ENCODE measurements at places on chromosomes 2 and 18.

GRCh38 chr2:229249536-229249935 lies 21.6 kb downstream of the PID1 start:
- no peak for DNase-seq

DNA sequence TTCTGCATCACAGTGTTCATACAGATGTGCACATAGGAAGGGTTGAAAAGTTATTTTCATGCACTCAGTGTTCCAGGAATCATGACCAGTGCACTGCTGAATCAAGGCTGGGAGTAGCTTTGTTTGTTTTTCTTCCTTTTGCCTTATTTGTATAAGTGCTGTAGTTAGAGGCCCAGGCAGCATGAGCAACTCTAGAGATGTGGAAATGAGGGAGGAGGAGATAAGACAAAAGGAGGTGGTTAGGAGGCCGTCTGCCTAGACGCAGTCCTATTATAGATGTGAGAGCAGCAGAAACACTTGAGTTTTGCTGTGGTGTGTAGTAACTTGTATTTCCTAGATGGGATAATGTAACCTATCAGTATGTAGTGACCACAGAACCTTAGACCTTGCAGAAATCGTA lies 264.3 kb upstream of the RASGRP3 start:
- DNase-seq = no peak

GRCh38 chr2:37389989-37390765 lies 45.7 kb downstream of the QPCT start:
- DNase-seq = no peak

GRCh38 chr2:46187112-46187618 lies 110.0 kb upstream of the EPAS1 start:
- no peak for DNase-seq

GRCh38 chr2:177397481-177398289 lies 5.1 kb downstream of the AGPS start:
- DNase-seq = no peak

- DNase-seq = no peak
Measured at GRCh38 chr18:68893354-68893753, 95.5 kb downstream of the CCDC102B start.

GRCh38 chr2:187362151-187362550 lies 85.9 kb downstream of the CALCRL start:
- DNase-seq = no peak

DNA sequence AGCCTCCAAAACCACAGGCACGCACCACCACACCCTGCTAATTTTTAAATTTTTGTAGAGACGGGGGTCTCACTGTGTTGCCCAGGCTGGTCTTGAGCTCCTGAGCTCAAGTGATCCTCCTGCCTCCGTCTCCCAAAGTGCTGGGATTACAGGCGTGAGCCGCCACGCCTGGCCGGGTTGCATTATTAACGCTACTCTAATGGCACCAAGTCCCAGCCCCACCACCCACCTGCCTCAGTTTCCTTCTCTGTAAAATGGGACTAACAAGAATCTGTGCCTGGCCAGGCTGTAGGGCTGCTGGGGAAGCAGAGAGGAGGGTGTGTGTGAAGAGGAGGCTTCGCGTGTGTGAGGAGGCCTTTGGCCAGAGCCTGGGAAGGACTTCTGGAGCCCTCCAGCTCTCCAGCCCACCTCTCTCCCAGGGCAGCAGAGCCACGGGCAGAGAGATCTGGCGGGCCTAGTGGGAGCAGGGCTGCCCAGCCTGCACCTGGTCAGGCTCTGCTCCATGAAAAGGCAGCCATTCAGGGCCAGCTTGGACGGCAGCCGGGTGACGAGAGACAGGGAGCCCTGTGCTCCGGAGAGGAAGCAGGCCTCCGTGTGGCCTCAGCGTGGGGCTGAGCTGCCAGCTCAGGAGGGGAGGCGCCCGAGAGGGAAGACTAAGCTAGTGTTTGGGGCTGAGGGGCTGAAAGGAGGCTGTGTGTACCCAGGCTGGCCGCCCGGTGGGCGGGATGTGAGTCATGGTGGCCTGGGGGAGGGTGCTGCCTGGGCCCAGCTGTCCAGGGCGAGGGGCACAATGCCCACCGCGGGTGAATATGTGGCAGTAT lies 7.4 kb upstream of the B3GNT7 start:
- peak; percentile 42 for DNase-seq

DNA sequence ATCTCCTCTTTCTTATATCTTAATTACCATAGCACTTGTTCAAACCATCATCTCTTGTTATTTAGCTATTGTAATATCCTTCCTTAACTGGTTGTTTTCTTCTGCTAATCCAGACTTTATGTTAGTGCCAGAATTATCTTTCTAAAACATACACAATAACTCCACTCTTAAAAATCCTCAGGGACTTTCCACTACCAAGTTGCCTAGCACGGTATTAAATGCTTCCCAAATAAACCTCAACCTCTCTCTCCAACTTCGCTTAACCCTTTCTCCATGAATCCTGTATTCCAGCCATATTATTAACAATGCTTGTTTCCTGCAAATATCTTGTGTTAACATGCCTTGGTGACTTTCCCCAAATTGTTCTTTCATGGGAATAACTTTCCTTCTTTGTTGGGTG lies 84.5 kb downstream of the FAM228A start:
- no peak for DNase-seq

- DNase-seq = no peak
Measured at GRCh38 chr2:123717636-123718334, 307.3 kb upstream of the CNTNAP5 start.

DNA sequence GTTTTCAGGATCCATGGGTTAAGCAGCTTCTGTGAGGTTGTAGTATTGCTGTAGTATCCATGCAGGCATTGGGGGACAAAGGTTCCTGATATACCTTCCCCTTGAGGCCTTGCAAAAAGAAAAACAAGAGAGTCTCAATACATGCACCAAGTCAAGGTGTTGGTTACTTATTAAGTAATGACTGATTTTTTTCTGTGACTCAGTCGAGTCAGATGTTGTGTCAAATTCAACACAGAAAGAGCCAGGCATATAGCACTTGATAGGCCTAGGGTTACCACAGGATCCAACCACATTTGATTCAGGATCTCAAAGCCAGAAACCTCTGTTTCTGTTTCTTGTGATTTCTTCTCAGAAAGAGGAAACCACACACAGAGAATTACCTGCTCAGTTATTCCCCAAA lies 24.9 kb upstream of the CD8A start:
- no peak for DNase-seq

- no peak for DNase-seq
Measured at GRCh38 chr2:40628556-40628955, 176.7 kb upstream of the SLC8A1 start.

- DNase-seq = no peak
Measured at GRCh38 chr18:3993941-3994687, 461.0 kb downstream of the DLGAP1 start.

- DNase-seq = no peak
Measured at GRCh38 chr18:80126797-80127196, 17.7 kb downstream of the ADNP2 start.

DNA sequence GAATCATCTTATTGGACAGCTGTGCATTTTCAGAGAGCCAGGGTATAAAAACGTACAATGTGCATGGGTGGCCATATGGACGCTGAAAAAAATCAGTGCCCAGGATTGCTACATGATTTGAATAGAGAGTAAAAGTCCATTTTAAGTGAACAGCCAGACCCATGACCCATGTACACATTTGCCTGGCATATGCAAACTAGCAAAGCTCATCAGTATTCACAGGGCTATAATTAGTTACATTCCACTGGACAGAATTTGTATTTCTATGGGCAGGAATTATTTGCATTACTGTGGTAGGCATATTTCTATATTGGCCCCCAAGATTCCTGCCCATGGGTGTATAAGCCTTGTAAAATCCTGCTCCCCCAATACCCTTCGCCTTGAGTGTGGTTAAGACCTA lies 78.8 kb downstream of the PTH2R start:
- no peak for DNase-seq

DNA sequence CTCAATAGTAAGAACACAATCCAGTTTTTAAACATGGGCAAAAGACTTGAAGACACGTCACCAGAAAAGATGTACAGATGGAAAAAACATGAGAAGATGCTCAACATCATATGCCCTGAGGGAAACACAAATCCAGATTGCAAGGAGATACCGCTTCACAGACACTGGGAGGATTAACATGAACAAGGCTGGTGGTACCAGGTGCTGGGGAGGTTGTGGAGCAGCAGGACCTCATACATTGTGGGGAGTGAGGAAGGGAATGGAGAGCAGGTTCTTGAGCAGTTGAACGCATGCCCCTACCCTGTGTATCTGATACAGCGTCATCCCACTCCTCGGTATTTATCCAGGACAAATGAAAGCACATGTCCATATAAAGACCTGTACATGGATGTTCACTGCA lies 72.1 kb downstream of the ARHGEF4 start:
- no peak for DNase-seq

DNA sequence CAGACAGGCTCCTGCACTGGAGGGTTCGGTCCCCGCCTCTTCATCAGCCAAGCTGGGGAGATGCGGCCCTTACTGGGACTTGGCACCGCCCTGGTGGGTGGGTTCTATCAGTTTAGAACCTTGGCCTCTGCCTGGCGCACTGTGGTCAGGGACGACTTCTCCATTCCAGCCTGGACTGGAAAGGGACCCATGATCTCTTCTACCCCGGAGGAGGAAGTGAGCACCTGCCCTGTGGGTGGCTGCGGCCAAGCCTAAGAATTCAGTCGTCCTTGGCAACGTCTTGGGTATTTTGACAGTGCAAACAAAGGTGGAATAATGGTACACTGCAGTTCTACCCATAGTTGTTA lies 106.9 kb upstream of the CD302 start:
- DNase-seq = no peak
